CD14-positive monocyte (primary cell): ENCODE measurements at places on chromosomes 13 and 19. TPM values are rescaled to one million over a fixed set of nuclear protein-coding genes. Genes with fewer than 3 reads are reported as not detected.

IFNL2 gene
- not detected for polyA plus RNA-seq

PABPC3 gene
- polyA plus RNA-seq = 0.04 TPM

CYP4F22 gene
- 1.1 and 1.7 TPM in 2 replicates for polyA plus RNA-seq

CD209 gene
- 1.8 TPM for polyA plus RNA-seq

SIX5 gene
- polyA plus RNA-seq = 0.04 TPM in 1 of 2 replicates, not detected in the other

SHISA2 gene
- not detected for polyA plus RNA-seq

SIGLECL1 gene
- 0.16 and 0.18 TPM in 2 replicates for polyA plus RNA-seq

- H3K27ac ChIP-seq = peak within 1 kb of the TSS; percentile 78
- no peaks in the 10 kb centered on the region for H3K36me3 ChIP-seq
- no peaks in the 10 kb centered on the region for H3K27me3 ChIP-seq
- DNase-seq = no peak
Observed at GRCh38 chr19:49763230-49763629, at the start of gene TSKS. TSS of gene TSKS (minus strand) at chr19:49763306. CDS start at chr19:49763247, 59 bp downstream.

- no peaks in the 10 kb centered on the region for H3K36me3 ChIP-seq
- H3K27ac ChIP-seq = no peak overlapping the region
- no peaks in the 10 kb centered on the region for H3K4me1 ChIP-seq
Observed at GRCh38 chr13:103537616-103538015, 471.4 kb upstream of the SLC10A2 start.

DNA sequence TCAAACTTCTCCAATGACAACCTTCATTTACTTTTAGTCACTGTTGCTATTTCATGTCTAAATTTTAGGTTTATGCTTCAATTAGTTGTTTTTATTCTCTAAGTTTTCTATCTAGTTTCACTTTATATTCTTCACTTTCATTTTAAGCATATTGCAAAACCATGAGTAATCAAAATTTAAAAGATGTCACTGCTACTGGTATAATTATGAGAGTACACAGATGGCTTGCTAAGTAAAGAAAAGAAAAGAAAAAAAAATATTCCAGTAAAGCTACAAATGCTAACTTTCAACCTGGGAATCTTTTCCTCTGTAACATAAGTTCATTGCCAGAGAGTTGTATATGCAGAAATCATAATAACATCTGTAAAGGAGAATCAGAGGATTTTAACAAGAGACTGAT is 1624.7 kb downstream of the PCDH9 start:
- no peaks in the 10 kb centered on the region for H3K36me3 ChIP-seq
- H3K4me1 ChIP-seq = no peaks in the 10 kb centered on the region
- no peak for DNase-seq
- H3K27ac ChIP-seq = no peak overlapping the region
- no peaks in the 10 kb centered on the region for H3K27me3 ChIP-seq

GRCh38 chr13:110399801-110400200 is 92.7 kb downstream of the COL4A2 start:
- H3K36me3 ChIP-seq = no peaks in the 10 kb centered on the region
- H3K27ac ChIP-seq = no peak overlapping the region
- H3K27me3 ChIP-seq = peaks cover 35% of the 10 kb centered on the region
- DNase-seq = no peak
- H3K4me1 ChIP-seq = no peaks in the 10 kb centered on the region

DNA sequence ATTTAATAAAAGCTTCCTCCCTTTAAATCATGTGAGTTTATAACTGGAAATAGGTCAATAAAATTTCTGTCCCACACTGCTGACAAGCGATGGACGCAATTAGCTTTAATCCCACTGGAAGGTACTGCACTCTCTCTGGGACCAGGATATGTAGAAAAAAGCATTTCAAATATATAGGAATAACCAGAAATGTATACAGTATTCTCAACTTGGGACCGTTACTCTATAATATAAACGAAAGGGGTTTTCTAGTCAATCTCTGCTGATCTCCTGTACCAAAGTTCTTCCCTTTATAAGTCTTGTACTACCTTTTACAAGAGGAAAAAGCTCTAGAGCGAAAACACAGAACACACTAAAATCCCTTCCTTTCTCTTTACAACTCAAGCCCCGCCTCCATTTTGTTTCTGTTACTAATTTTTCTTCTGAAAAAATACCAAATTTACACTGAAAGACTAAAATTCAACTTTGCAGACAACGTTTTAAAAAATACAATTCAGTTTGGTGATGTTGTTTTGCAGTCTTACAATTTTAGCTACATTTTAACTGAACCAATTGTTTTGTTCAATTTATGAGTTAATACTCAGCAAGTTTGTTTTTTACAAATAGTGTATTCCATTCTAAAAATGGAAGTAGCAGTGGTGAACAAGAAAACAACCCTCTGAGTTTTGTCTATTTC is 1.7 kb upstream of the USPL1 start:
- peaks cover under 1% of the 10 kb centered on the region for H3K36me3 ChIP-seq
- peak; percentile 42 for DNase-seq
- H3K4me3 ChIP-seq = peak overlapping the region; percentile 95

DNA sequence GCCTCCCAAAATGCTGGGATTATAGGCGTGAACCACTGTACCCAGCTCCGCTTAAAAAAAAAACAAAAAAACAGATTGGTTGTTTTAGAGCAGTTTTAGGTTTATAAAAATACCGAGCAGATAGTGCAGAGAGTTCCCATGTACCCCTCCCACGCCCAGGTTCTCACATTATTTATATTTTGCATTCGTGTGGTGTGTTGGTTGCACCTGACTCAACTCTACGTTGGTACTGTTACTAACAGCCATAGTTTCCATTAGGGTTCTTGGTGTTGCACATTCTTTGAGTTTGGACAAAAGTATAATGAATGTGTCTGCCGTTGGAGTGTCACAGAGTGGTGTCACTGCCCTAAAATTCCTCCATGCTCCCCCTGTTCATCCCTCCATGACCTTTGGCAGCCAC is 29.1 kb downstream of the MYO9B start:
- no peak overlapping the region for H3K27ac ChIP-seq
- no peaks in the 10 kb centered on the region for H3K27me3 ChIP-seq
- DNase-seq = no peak
- no peak overlapping the region for H3K4me3 ChIP-seq
- peaks cover 70% of the 10 kb centered on the region for H3K36me3 ChIP-seq
- peaks cover 57% of the 10 kb centered on the region for H3K4me1 ChIP-seq

GRCh38 chr13:98206946-98207345 is 29.9 kb upstream of the RNF113B start:
- no peaks in the 10 kb centered on the region for H3K4me1 ChIP-seq
- no peak for DNase-seq
- H3K27me3 ChIP-seq = no peaks in the 10 kb centered on the region
- H3K27ac ChIP-seq = no peak overlapping the region
- H3K36me3 ChIP-seq = no peaks in the 10 kb centered on the region
- no peak overlapping the region for H3K4me3 ChIP-seq

DNA sequence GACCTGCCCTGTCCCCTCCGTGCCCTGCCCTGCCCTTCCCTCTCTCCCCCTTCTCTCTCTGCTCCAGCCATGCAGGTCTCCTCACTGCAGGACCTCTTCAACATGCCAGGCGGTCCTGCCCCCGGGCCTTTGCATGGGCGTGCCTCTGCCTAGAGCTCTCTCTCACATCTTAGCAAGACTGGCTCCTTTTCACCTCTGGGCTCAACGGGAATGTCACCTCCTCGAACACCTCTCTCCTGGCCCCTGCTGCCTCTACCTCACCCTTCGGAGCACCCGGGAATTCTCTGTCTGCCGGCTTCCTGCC is 5.6 kb downstream of the MFSD12 start:
- no peak overlapping the region for H3K27ac ChIP-seq
- H3K36me3 ChIP-seq = peaks cover 25% of the 10 kb centered on the region
- DNase-seq = no peak
- no peaks in the 10 kb centered on the region for H3K27me3 ChIP-seq

DNA sequence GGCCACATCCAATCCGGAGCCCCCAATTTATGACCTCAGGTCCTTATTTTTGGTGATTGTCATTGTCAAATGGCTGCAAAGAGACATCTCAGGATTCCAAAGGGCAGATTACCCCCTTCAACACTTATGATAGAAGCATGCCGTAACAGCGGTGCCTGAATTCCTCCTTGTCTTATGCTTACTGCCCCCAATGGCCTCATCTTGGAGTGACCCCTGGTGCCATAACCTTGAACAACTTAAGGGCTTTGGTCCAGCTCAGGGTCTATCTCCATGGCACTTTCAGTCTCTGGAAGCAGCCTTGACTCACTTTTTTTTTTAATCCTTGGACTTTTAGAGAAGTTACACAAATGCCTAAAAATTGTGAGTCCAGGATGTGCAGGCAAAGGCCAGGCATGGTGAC is 171.6 kb upstream of the ZNF507 start:
- no peaks in the 10 kb centered on the region for H3K27me3 ChIP-seq
- no peak overlapping the region for H3K27ac ChIP-seq
- DNase-seq = no peak
- no peaks in the 10 kb centered on the region for H3K36me3 ChIP-seq
- H3K4me1 ChIP-seq = no peaks in the 10 kb centered on the region

DNA sequence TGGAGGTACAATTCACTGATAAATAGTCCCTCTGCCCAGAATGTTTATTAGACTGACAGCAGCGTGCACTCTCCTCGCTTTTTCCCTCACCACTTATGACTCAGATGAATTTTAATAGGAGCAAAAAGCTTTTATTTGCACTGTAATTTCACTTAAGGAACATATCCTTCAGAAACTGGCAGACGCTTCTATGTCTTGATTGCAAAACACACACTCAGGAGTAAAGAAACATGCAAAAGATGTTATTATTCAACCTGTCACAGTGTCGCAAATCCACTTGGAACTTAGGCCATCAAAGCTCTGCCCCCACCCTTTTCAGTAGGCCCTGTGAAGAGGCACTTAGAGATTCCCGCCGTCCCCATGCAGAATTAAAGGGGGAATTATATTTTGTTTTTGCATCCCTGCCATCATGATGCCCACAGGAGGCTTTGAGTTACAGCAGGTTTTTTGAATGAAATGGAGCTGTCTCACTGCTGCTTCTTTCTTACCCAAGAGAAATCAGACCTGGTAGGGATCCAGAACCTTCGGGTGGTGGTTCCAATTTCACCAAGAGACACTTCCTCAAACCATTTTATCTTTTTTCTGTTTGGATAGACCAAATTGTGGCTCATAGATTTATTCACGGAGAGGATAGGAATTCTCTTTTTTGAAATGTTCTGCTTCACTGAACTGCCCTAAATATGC is 74.5 kb downstream of the GGACT start:
- no peak overlapping the region for H3K4me3 ChIP-seq
- H3K4me1 ChIP-seq = peaks cover 20% of the 10 kb centered on the region
- peaks cover 5% of the 10 kb centered on the region for H3K27me3 ChIP-seq
- no peak for DNase-seq
- H3K27ac ChIP-seq = no peak overlapping the region

GRCh38 chr13:44575741-44576350 is at the start of gene TSC22D1:
TSS of gene TSC22D1 (minus strand) at chr13:44576330. CDS start at chr13:44576074, 256 bp downstream.
- peak within 1 kb of the TSS; percentile 96 for H3K27ac ChIP-seq
- DNase-seq = peak; percentile 13
- peak within 1 kb of the TSS; percentile 85 for H3K4me3 ChIP-seq
- no peaks in the 10 kb centered on the region for H3K36me3 ChIP-seq
- H3K27me3 ChIP-seq = peaks cover 3% of the 10 kb centered on the region
- H3K4me1 ChIP-seq = peaks cover 36% of the 10 kb centered on the region

DNA sequence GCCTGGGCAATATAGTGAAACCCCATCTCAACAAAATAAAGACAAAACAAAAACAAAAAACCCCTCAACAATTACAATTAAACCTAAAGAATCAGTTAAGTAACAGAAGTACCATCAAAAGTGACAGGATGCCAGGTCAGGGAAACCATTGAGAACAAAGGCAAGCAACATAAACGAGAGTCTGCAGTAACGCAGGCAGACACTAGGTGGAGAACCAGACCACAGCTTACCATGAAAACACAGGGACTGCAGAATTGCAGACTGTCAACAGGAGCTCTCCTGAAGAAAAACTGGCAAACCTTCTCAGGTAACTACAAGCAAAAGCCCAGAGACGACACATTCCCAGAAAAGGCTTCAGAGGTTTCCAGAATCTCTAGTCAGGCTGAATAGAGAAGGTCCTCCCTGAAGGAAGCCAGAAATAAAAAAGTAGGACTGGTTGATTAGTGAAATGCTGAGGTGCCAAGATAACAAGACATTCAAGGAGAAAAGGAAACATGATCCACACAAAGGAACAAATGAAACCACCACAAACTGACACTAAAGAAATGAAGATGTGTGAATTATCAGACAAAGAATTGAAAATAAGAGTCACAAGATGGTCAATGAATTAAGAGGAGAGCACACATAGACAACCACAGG is 2.2 kb upstream of the ZNF665 start:
- peak; percentile 74 for DNase-seq
- H3K4me3 ChIP-seq = no peak overlapping the region
- no peaks in the 10 kb centered on the region for H3K27me3 ChIP-seq
- H3K4me1 ChIP-seq = peaks cover 22% of the 10 kb centered on the region

DNA sequence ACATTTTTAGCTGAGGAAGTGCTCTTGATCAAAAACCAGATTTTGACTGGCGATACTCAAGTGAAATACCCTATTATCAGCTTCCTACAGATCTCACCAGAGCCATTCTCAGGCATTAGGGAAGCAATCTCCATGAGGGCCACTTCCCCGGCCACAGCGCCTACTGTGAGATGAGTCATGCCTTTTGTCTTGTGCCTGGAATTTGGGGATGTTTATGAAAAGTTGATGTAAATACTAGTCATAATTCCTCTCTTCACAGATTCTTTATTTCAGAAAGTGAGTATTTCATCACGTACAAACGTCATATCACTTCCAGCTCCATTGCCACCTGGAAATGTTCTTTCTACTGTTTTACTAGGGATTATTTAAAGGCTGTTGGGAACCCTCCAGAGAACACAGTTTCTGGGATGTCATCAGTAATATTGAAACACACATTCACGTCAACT is 25.3 kb upstream of the SLC46A3 start:
- H3K27me3 ChIP-seq = no peaks in the 10 kb centered on the region
- peaks cover 46% of the 10 kb centered on the region for H3K4me1 ChIP-seq
- no peaks in the 10 kb centered on the region for H3K36me3 ChIP-seq
- H3K4me3 ChIP-seq = no peak overlapping the region
- peak; percentile 69 for DNase-seq

GRCh38 chr13:85694992-85695391 is 104.2 kb downstream of the SLITRK6 start:
- no peak overlapping the region for H3K27ac ChIP-seq
- H3K4me3 ChIP-seq = no peak overlapping the region
- H3K27me3 ChIP-seq = no peaks in the 10 kb centered on the region
- H3K36me3 ChIP-seq = no peaks in the 10 kb centered on the region

- DNase-seq = no peak
- H3K4me3 ChIP-seq = no peak overlapping the region
- no peak overlapping the region for H3K27ac ChIP-seq
- peaks cover 39% of the 10 kb centered on the region for H3K27me3 ChIP-seq
- no peaks in the 10 kb centered on the region for H3K36me3 ChIP-seq
Observed at GRCh38 chr19:35841961-35842595, 10.2 kb downstream of the NPHS1 start.

- H3K36me3 ChIP-seq = no peaks in the 10 kb centered on the region
- H3K4me1 ChIP-seq = no peaks in the 10 kb centered on the region
- H3K27me3 ChIP-seq = no peaks in the 10 kb centered on the region
- DNase-seq = no peak
- no peak overlapping the region for H3K4me3 ChIP-seq
Observed at GRCh38 chr13:40494946-40495620, 171.4 kb downstream of the FOXO1 start.
